ENCODE measurements at places on chromosomes 5 and 9. TPM values are rescaled to one million over a fixed set of nuclear protein-coding genes. Genes with fewer than 3 reads are reported as not detected.
A peak's percentile ranks its signal among the peaks of the same experiment; 100 is the strongest.

- DNase-seq = no peak
Observed at GRCh38 chr5:172999372-172999973, 15.9 kb downstream of the ATP6V0E1 start.

DNA sequence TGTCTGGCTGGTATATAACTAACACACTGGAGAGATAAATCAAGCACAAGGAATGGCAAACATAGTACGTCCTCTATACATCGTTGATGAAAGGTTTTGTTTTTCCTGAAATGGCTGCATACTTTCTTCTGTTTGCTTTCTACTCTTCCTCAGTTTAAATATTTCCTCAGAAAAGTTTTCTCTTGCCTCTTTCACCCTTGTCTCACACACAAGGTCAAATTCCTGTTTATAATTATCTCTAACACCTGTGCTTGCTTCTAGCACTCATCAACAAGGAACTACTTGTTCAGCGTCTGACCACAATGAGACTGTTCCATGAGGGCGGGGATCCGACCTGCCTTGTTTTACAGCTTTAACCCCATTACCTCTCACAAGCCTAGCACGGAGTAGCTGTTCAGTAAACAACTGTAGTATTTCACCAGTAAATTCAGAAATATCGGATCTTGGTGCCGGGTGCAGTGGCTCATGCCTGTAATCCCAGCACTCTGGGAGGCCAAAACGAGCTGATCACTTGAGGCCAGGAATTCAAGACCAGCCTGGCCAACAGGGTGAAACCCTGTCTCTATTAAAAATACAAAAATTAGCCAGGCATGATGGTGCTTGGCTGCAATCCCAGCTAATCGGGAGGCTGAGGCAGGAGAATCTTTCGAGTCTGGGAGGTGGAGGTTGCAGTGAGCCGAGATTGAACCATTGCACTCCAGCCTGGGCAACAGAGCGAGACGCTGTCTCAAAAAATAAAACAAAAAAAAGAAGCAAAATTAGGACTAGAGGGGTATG is 37.0 kb downstream of the NR6A1 start:
- DNase-seq = no peak

TLR4 gene
- 0.42 TPM for total RNA-seq

DNA sequence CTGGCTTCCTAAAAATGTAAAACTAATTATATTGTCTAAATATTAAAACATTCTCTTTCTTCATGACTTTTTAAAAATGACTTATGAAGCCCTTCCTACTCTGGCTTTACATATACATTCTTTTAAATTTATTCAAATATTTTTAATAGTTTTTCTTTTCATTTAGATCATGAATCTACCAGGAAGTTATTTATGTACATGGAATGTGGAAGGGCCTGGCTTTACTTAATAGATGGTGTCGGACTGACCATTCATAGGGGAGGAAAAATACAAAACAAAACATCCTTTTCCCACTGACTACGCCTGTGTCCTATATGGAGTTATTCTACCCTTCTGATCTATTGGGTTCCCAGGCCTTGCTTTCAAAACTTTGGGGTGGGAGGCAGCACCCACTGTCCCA is 129.8 kb downstream of the MACROH2A1 start:
- no peak for DNase-seq

- no peak for DNase-seq
Observed at GRCh38 chr5:26492906-26493459, 545.4 kb downstream of the CDH9 start.

- DNase-seq = no peak
Observed at GRCh38 chr5:23139338-23140171, 286.4 kb upstream of the CDH12 start.

- no peak for DNase-seq
Observed at GRCh38 chr5:119385536-119386128, 29.8 kb downstream of the TNFAIP8 start.

GRCh38 chr5:36878392-36879082 is 2.0 kb downstream of the NIPBL start:
- no peak for DNase-seq

DNA sequence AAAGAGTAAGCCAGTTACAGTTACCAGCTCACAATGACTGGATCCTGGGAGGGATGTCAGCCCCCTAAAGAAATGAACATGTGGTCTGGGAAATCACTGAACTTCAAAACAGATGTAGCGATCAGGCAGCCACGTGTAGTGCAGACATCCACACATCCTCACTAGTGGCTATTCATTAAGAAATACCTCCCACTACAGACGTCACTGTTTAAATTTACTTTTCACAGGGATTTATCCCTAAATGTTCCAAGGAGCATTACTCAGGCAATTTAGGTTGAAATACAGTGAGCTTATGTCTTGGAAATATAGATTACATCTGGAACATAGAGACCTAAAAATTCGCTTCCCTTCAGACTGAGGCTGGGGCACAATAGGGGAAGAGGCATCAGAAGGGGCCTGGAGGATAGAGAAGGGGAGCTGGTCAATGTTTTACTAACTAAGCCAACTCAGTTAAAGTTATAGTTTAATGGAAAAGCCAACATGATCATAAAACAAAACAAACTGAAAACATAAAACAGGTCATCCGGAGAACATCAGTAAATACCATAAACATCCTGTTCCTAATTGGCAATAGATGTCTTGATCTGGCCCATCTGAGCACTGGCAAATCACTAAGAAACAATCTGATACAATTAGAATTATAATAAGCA is 92.3 kb downstream of the FANCC start:
- no peak for DNase-seq

GRCh38 chr5:165139262-165139661 is 1633.8 kb downstream of the MAT2B start:
- DNase-seq = no peak

GRCh38 chr9:117403403-117403811 is 11.4 kb downstream of the ASTN2 start:
- no peak for DNase-seq

DNA sequence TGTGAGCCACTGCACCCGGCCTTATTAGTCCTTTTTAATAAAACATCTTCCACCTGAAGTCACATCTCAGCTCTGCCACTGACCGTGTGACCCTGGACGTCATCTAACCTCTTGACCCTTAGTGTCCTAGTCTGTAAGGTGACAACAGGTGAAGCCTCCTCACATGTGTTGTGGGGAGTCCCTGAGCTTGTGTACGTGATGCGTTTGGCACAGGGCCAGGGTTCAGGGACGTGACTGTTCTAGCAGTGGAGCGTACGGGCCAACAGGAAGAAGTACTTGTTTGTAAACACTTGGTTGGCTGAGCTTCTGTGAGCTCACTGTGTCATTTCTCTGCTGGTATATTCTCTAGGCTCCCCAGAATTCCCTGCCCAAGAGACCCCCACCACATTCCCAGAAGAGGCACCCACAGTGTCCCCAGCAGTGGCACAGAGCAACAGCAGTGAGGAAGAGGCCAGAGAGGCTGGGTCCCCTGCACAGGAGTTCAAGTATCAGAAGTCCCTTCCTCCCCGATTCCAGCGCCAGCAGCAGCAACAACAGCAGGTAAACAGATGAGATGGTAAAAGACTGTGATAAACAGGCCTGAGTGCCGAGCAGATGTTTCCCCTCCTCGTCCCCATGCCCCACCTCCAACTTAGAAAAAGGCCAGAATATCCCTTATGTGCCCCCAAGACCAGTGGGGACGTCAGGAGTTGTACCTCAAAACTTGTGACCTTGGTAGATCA is 35.3 kb upstream of the POMT1 start:
- DNase-seq = no peak

GRCh38 chr9:124179196-124180071 is 78.3 kb upstream of the NEK6 start:
- no peak for DNase-seq

- DNase-seq = no peak
Observed at GRCh38 chr9:100091650-100092049, 7.2 kb downstream of the ERP44 start.

- no peak for DNase-seq
Observed at GRCh38 chr5:117454716-117455212, 880.1 kb upstream of the SEMA6A start.

TEX48 gene
- total RNA-seq = not detected

DNA sequence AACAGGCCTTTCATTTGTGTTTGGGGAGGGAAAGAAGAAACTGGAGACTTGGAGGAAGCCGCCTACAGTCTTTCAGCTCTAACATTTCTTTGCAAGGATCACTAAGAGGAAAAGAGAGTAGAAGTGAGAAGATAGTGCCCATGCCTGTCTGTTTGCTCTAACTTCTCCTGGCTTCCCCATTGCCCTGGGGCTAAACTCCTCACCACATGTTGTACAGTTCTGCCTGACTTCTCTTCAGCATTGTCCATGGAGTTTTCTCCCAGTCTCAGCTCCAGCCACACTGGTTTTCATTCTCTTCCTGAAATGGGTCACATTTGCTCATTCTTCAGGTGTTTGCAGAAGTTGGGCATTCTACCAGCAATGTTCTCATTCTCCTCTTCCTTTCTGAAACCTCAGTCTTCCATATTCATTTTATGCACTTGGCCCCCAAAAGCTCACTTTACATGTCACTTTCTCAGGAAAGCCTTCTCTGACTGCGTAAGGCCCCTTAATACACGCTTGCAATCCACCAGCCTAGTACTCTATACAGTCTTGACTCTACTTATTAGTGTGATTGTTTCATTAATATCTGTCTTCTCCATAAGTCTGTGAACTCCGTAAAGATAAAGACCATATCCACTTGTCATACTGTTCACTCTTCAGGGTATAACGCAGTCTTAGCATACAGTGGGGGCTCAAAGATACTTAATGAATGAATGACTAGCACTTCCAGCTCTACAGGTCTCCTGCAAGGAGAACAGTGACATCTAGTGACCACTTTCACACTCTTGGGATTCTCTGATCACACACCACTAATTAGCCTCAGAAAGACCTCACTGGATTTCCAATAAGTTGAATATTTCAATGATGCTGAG is 40.2 kb upstream of the TRIM32 start:
- no peak for DNase-seq

DNA sequence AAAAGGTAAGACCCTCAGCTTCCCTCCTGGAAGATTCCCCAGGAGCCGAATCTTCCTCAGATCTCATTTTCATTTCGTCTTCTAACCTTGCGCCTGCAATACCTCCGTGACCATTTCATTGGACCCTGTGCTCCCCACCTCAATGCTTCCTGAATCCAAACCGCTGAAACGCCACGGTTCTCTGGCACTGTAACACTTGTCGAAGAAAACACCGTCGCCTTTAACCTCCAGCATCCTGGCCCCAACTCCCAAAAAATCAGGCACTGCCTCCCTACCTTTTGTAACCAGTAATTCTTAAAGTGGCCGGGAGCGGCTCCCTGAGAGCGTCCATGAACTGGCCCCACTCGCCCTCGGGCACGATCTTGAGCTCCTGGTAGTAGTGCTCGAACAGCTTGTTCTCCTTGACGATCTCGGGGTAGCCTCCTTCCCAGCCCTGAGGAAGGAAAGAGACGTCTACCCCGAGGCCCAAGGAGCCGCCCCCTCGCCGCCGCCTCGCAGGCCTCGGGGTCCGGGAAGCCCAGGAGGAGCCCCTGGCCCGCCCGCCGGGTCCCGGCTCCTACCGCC is 438 bp downstream of the NSUN2 start:
- no peak for DNase-seq

DNA sequence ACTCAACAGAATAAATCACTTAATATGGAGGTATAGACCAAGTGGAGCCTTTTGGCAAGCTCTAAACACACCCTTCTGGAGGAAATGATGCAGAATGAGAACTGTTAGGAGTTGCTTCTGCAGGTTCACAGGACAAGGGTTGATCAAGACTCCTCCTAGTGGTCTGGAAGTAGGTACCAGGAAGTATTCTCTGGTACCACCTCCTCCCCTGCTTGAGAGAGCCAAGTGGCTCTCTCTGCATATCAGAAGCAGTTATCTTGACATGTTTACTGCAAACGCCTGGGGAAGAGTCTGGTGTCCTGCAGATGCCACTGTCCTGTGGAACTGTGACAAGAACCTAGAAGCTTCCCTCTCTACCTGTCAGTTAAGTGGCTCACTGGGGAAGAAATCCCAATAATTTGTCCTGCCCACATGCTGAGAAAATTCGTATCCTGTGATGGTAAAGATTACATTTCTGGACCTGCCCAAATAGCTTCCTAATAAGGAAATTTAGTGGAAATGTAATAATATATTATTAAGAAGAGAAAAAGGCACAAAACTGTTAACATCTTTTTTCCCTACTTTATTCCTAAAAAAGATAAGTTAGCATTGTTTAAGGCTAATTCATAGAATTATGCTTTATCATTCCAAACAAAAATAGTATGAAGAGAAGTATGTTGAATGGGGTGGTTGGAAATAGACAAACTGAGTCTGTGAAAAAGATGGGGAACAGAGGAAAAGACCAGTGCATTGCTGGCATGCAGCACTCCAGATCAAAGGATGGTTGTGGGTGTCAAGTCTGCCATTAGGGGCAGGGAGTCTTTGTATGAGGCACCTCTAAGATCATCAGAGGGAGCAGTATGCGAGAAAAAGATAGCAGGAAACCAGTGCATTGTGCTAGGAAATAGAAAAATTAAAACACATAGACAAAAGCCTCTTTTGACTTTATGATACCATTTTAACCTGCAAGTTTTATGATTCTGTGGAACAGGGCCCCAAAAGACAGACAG is 118.8 kb downstream of the CDC42SE2 start:
- peak; percentile 74 for DNase-seq

- DNase-seq = no peak
Observed at GRCh38 chr5:41878643-41879478, 8.6 kb upstream of the OXCT1 start.

DNA sequence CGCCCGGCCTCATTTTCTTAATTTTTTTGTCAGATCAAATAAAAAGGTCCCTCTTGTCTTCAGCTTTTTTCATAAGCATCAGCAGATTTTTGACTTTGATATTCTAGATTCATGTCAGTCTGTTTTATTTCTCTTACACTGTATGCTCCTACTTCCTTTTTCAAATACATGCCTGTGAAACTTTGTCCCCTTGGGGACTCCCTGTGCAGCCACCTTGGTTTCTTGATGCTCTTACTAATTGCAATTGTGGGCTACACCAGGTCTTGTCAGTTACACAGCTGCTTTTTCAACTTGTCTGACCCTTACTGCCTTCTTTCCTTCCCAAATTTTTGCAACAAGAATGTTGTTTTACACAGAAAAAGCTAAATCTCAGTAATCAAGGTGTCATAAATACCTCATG is 238.2 kb upstream of the KCNN2 start:
- no peak for DNase-seq

DNA sequence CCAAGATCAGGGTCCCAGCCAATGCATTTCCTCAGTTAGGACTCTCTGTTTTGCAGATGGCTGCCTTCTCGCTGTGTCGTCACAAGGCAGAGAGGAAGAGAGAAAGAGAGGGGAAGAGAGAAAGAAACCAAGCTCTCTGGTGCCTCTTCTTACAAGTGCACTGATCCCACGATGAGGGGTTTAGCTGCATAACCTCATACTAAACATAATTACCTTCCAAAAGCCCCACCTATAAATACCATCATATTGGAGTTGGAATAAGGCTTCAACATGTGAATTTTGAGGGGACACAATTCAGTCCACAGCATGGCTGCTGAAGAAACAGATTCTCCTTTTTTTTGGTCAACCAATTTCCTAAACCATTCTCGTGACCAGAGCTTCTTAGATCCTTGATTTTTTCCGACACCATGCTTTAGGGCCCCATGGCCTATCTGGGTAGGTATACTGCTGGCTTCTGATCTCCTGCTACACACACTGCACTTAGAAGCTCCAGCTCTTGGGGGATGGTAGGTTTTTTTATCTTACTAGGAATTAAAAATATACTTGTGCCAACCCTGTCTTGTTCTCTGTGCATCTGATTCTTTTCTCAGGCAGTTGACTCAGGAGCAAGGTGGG is 5.1 kb downstream of the CAMK4 start:
- DNase-seq = no peak

- DNase-seq = no peak
Observed at GRCh38 chr5:148984345-148984744, 78.5 kb downstream of the SH3TC2 start.
